Uterine smooth muscle cell (primary cell): ENCODE measurements at places on chromosomes 16 and 17. TPM values are rescaled to one million over a fixed set of nuclear protein-coding genes. Genes with fewer than 3 reads are reported as not detected.

Gene CES5A
- total RNA-seq = not detected in 2 replicates

Gene BAHCC1
- total RNA-seq = 3.3 and 4.6 TPM in 2 replicates

Gene DNAH2
- total RNA-seq = 0.22 and 0.37 TPM in 2 replicates

Gene ALDOA
- 528 and 721 TPM in 2 replicates for total RNA-seq

Gene UMOD
- not detected in 2 replicates for total RNA-seq

Gene B9D1
- total RNA-seq = 32.5 and 41.1 TPM in 2 replicates

Gene NPIPB9
- total RNA-seq = 4.1 and 4.3 TPM in 2 replicates

Gene RPL13
- 1,799 and 3,143 TPM in 2 replicates for total RNA-seq

Gene NXN
- total RNA-seq = 25.2 and 50.4 TPM in 2 replicates

Gene ANKS3
- total RNA-seq = 28.7 and 34.0 TPM in 2 replicates
